ENCODE measurements at places on chromosomes 12 and 14.

DNA sequence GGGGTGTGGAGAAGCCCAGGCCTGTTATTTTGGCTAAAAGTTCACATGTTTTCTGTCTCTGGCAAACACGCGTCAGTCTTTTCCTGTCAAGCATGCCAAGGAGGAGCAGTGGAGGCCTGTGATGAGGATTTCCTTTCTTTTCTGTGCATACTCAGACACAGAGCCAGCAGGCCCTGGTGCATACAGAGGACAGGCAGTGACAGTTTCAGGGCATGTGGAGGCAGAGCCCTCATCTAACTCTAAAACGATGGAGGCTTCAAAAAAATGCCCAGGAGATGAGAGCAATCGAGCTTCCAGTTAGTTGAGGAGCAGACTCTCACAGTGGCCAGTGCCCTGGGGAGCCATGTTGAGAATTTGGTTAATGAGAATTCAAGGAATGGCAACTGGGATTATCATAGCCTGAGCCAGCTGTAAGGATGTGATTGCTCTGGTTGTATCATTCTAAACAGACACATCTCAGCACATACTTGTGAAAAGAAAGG is 66.5 kb downstream of the TRAFD1 start:
- no peak for DNase-seq

- no peak for DNase-seq
Observed at GRCh38 chr12:6554168-6555017, 1.4 kb downstream of the IFFO1 start.

- DNase-seq, result no peak
Observed at GRCh38 chr12:70307868-70308267, 58.2 kb upstream of the KCNMB4 start.

- no peak for DNase-seq
Observed at GRCh38 chr14:69754487-69754886, 12.5 kb upstream of the SRSF5 start.

DNA sequence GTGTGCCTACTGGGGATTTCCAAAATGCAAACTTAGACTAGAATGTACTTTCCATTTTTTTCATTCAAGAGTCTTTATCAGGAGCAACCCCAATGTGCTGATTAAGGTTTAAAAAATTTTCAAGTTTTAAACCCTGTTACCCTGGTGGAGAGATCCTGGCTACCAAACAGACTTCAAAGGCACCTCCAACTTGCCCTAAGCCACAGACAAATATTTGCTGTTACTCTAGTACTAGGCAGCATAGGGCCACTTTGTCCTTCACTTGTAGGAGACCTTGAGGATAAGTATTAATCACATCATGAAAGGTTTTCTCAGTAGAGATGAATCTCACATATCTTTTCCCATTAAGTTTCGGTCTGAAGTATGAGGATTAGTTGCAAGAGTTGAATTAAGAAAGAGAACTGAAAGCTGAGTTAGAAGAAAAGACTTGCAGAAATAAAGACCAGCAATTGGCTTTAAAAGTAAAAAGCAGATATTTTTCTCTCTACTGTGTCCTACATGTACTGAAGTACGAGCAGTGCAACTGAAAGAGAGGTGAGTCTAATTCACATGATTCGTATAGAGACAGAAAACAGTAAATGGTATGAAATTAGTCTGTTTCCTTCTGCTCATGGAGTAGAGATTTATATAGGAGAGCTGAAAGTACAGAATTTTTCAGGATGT is 28.3 kb downstream of the NTN4 start:
- DNase-seq, result peak; percentile 20

- DNase-seq, result peak; percentile 93
Observed at GRCh38 chr12:11839091-11839641, 189.7 kb downstream of the ETV6 start.

DNA sequence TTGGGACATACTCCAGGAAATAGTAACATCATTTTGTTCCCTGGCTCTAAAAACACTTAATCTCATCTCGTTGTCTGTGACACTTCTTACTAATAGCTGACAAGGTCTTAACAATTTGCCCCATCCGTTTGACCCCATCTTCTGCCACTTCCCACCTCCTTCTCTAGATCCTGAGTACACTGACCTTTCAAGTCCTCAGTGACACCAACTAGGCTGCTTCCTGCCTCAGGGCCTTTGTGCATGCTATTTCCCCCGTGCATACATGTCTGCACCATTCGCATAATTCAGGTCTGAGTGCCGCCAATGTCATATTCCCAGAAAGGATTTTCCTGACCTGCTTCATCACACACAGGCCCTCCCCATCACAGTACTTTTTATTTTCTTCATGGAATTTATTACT is 70.6 kb upstream of the CCND2 start:
- DNase-seq, result no peak

DNA sequence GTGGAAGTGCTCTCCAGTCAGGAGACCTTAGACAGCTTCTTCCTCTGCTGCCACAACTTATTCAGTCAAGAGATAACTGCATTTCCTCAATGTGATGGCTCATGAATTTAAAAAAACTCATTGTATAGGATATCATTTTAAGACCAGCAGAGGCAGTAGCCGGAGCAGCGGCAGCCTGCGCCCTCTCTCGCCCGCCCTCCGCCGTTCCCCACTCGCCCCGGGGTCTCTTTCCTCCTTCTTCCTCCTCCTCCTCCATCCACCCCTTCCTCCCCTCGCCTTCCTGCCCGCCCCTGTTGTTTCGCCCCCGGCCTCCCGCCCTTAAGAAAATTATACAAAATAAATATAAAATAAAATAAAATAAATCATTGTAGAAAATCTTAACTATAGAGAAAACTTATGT is 687.6 kb downstream of the FLRT2 start:
- no peak for DNase-seq

DNA sequence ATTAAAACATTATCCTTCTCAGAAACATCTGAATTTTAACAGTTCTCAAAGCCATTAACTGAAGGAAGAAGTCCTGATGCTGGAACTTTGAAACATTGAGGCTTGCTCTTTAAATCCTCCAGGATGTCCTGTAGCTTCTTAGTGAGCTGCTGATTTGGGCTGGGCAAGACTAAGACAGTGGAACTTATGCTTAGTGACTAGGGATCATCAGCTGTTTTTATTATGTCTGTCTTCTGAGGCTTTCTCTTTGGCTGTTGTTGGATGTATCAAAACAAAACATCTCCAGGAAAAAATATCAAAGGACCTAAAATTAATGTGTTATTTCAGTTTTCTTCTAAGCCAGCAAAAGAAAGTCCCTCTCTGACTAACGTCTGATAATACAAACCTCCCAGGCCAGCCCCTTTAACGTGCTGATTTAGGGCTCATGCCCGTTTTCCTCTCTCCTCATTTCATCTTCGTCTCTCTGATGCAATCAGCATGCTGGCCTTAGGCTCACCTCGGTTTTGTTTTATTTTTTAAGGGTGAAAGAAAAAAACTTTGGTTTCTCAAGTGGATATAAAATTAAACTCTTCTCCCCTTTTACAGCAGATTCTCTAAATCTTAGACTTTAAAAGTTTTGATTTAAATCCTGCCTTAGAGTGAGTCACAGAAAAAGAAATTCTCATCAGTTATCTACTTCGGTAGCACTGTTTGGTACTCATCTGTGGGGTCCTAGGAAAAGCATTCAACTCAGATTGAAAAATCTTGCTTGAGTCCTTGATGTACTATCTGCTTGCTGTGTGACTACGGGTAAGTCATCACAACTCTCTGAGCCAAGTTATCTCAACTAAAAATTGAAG is 106.2 kb upstream of the CCDC91 start:
- DNase-seq, result no peak

- no peak for DNase-seq
Observed at GRCh38 chr14:24483604-24484252, 24.3 kb downstream of the CMA1 start.

- no peak for DNase-seq
Observed at GRCh38 chr14:74308695-74309094, 6.0 kb upstream of the ABCD4 start.

- no peak for DNase-seq
Observed at GRCh38 chr14:100078997-100079725, 13.9 kb downstream of the EVL start.

- no peak for DNase-seq
Observed at GRCh38 chr12:82886671-82887340, 200.1 kb downstream of the TMTC2 start.

DNA sequence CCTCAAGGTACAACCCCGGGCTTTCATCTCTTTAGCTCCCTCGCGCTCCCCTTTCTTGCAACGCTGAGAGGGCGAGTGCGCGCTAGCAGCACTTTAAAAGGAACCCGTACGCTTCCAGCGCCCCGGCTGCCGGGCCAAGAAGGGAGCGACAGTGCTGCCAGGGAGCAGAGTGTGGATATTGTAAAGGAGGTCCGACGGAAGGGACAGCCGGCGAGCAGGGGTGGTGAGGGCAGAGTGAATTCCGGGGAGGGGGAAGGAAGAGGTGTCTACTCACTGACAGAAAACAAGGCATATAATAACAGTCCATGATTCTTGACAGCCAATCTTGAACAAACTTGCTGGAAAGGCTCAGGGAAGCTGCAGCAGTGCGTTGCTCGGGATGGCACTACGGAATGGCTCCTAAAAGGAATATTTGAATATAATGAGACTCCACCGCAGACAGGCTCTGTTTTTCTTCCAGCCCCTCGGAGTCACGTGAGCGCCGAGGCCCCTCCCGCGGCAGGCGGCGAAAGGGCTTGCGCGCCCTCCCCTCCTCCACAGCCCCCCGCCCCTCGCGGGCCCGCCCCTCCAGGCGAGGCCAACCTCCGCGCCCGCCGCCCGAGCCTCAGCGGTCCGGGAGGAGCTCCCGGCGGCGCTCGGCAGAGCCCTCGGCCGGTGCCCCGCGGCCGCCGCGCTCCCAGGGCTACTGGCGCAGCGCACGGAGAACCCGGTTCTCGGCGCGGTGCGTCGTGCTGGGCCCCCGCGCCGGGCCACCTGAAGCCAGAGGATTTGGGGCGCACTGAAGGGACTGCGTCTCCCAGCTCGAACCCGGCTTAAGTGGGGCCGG is 3.4 kb downstream of the BMP4 start:
- peak; percentile 4 for DNase-seq

DNA sequence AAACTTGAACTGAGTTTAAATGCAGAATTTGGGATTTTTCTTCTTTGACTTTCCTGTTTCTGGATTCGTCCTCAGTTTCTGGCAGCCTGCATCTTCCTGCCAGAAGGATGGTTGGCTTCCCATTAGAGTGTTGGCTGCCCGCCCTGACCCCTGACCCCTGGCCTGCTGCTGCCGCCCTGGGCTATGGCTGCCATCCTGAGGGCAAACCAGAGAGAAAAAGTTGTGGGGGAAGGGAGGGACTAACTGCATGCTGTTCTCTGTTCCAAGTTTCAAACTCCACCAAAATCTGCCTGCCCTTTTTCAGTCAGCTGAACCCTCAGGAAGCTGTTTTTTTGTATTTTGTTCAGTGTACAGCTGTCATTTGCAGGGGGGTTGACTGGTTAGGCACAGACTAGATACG is 48.4 kb downstream of the FNTB start:
- no peak for DNase-seq

- no peak for DNase-seq
Observed at GRCh38 chr12:66929121-66929520, 250.2 kb upstream of the GRIP1 start.

DNA sequence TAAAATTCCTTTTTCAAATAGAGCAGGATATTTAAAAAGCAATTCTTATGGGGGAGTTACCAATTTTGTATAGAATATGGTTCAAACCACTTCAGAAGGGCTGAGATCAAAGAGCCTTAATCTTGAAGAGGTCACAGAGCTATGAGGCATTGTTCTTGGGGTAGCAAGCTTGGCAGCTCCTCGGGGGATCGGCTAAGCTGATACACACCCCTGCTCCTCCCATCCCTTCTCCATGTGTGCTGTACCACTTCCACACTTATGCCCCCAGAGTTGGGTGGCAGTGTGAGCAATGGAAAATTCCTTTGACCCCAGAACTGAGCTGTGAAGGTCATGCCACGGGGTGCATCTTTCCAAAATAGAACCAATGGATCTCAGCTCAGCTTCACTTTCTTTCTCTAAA is 15.0 kb upstream of the TMEM30B start:
- no peak for DNase-seq

GRCh38 chr12:124684496-124684895 is 117.1 kb upstream of the NCOR2 start:
- no peak for DNase-seq

DNA sequence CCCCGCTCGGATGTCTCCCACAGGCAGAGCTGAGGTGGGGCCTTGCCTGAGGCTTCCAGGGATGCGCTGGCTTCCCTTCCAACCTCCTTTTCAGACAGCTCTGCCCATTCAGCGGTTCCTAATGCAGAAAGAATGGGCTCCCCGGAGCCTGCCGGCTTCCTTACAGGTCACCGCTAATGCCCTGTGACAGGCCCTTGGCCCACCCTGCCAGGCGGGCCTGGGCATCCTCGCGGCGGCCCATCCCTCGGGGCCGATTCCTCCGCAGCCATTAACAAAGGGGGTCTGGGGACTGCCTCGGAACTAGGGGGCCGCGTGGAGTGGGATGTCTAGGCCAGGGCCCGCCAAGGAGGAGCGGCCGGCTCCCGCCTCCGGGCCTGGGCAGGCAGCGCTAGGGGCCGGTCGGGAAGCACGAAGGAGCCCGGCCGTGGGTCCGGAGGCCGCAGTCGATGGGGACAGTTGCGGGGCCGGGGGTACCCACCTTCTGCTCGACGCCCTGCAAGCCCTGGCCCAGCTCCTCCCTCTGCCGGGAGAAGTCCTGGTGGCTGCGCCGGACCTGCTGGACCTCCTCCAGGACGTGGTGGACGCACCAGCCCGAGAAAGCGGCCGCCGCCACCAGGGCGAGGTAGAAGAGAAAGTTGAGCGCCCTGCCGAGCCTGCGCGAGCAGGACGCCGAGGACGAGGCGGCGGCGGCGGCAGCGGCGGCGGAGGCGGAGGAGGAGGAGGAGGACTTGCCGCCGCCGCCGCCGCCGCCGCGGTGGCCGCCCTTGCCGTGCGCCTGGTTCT is 738 bp downstream of the CKAP4 start:
- no peak for DNase-seq

- DNase-seq, result no peak
Observed at GRCh38 chr12:102534899-102535298, 54.5 kb upstream of the IGF1 start.

GRCh38 chr14:88998027-88998426 is 173.6 kb downstream of the TTC8 start:
- no peak for DNase-seq

DNA sequence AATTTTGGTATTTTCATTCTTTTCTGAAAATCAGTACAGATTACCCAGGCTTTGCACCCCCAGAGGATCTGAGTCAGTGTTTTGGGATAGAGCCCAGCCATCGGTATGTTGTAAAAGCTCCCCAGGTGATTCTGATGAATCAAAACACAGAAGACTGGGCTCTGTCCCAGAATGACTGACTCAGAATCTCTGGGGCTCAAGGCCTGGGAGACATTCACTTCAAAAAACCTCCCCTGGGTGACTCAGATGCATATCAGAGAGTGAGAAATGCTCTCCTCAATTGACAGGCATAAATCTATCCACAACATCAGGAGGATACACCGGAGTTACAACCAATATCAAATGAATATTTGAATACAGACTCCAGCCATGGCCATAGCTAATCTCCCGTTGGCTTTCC is 32.6 kb downstream of the SLC35F4 start:
- DNase-seq, result no peak

DNA sequence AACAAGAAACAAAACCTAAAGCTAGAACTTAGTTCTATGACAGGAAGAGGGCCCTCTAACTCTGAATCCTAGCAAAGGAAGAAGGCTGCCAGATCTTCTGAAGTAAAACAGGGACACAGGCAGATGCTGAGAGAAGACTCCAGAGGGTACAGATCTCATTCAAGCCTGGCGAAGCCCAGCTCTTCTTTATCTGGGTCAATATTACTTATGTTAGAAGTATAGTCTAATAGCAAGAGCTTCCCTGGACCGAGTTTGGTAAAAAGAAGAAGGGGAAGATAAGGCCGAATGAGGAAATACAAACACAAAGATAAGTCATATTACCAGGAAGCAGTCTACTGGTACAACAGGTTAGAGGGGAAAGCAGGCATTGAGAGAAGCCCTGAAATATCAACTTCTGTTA is 79.9 kb upstream of the CCDC91 start:
- DNase-seq, result no peak

Data from NCI-H510A treated with DMSO at 0.1 percent for 48 hours (cell line).